ENCODE measurements at places on chromosomes 5 and 9.

GRCh38 chr5:312845-313244, 8.7 kb upstream of the AHRR start:
- no peak for DNase-seq

DNA sequence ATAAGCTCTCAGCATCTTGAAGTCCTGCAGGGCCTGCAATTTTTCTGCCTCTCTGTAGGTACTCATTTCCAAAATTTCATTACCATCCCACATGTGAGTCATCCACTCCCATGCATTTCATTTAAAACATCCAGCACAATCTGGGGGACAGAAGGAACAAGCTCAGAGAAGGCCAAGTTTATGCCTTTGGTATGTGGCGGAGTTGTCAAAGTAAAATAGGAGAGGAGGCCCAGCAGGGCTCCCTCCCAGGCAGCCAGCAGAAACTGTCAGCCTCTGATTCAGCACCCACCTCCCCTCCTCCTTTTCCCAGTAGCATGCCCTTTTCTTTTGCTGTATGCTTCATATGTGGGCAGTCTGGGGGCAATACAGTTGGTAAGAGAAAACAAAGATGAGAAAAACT, 126.4 kb upstream of the ZNF366 start:
- no peak for DNase-seq

DNA sequence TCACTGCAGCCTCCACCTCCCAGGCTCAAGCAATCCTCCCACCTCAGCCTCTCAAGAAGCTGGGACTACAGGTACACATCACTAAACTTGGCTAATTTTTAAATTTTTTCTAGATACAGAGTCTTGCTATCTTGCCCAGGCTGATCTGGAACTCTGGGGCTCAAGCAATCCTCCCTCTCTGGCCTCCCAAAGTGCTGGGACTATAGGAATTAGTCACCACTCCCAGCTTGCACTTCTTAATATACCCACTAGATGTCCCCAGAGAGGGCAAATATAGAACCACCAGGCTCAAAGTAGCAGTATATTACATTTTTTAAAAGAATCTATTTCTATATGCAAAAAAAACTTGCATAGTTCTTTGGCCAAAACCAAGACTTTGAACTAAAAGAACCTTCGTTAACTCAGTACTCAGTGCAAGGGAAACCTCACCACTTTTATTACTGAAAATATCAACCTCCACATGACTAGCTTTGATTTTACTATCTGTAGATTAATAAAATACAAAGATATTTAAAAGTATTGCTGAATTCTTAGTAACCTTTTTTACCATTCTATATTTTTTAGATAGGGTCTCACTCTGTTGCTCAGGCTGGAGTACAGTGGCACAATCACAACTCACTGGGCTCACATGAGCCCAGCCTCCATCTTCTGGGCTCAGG, 25.8 kb upstream of the HSD17B3 start:
- DNase-seq: peak; percentile 59

DNA sequence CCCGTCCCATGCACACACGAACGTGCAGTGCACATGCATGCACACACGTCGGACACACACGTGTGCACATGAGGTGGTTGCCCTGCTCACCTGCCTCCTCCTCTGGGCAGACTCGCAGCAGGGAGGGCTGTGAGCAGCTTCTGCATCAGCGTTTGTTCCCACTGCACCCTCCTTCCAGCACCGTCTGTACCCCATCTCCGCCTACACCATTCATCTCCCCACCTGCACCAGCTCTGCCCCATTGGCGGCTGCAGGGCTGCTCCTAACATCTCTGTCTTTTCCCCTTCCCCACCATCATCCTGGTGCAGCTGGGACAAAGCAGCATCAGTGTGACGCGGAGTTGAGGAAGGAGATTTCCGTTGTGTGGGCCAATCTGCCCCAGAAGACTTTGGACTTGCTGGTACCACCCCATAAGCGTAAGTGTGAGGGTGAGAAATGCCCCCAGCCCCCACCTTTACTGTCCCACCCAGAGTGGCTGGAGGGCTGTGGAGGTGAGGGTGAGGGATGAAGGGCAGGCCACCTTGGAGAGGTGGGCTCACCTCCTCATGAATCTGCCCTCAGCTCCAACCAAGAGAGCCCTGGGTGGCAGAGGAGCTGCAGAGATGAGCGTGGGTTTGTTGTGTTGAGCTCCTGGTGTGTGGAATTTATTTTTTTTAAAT, 234.6 kb downstream of the CACNA1B start:
- no peak for DNase-seq

GRCh38 chr9:68778635-68779034, 73.6 kb downstream of the PIP5K1B start:
- no peak for DNase-seq

DNA sequence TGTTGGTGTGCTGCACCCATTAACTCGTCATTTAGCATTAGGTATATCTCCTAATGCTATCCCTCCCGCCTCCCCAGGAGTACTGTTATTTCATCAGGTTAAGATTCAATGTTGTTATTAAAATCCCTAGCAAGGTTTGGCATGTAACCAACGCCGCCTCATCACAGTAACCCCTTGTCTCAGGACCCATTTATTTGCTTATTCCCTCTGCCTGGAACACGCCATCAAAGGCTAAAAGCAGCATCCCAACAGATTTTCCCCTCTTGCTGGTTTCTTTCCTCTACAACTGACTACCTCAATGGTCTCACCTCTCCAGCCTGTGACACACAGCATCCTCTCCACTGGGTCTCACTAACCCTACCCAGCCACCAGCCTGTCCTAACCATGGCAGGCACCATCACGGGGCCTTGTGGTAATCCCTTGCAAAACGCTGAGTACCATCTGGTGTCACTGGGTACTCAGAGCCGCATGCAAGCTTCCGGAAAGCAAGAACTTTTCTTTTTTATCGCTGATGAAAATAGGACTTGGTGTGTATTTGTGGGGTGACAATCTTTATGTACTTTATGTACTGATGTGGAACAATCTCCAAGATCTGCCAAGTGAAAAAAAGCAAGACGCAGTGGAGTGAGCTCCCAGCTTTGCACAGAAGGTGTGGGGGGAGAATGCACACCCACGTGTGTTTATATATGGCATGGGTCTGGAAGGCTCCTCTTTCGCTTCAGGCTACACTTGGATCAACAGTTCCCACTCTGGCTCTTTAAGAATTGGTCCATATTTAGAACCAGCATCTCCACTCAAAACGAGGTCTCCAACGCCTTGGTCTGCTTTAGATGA, 6.1 kb downstream of the RPS14 start:
- DNase-seq: no peak

DNA sequence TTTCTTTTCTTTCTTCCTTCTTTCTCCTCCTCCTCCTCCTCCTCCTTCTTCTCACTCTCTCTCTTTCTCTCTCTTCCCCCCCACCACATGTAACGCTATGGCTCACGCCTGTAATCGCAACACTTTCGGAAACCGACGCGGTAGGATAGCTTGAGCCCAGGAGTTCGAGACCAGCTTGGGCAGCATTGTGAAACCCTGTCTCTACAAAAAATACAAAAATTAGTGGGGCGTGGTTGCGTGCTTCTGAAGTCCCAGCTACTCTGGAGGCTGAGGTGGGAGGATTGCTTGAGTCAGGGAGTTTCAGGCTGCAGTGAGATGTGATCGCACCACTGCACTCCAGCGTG, 736 bp upstream of the GLDC start:
- DNase-seq: peak; percentile 17

GRCh38 chr5:73311291-73312110, 137.1 kb downstream of the FOXD1 start:
- no peak for DNase-seq

GRCh38 chr5:167726642-167727041, 564.8 kb upstream of the WWC1 start:
- DNase-seq: no peak

DNA sequence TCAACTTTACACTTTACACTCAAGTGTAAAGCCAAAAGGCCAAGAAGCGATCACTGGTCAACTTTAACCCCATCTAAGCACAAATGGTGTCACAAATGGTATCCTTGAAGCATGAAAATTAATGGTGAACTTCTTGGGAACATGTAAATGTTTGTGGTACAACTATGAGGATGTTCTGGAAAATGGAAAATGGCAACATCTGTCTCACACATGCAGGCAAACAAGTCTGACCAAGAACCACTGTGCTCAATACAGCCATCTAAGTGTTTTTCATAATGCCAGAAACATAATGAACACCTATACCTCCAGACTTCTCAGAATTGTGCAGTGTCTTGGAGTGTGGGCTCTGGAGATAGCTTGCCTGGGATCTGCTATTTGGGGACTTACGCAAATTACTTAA, 171.0 kb downstream of the GLIS3 start:
- no peak for DNase-seq

DNA sequence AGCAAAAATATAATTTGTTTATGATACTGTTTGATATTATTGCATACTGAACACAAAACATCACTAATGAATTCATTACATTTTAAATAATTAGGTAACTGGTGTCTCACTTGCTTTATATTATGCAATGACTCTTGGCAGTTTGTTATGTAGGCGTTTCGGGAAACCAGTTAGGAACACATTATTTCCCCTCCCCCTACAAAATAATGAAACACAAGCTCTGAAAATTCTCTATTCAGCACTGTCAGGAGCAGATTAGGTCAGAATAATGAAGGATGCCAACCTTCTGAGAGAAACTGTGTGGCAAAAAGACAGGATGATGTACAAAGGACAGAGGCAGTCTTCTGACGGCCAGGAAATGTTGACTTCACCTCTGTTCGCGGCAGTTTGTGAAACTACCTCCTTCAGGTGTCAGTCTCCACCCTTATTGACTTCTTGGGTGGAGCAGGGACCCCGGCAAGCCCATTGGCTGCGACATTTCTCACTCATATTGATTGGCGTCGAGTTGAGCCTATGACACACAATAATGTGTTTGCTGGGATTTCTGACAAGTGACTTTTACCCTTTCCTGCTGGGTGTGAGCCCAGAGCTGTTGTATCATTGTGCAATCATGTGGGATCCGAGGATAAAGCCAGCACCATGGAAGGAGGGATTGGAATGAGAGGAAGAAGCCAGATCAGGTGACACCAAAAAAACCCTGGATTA, 33.9 kb downstream of the SH3PXD2B start:
- DNase-seq: no peak

DNA sequence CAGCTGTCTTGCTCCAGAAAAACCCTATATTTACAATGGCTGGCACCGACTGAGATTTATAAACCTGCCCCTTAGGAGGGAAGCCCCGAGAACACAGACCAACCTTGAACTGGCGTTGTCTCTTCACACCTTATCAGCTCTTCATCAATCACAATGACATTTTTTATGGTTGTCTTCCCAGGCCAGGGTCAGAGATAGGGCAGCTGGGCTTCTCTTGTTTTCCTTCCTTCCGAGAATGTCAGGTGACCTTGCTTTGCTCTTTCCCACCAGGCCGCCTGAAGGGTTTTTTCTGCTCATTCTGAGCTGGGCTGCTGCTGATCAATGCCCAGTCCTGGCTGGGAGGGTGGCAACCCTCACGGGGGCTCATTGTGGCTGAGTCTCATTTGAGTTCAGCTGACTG, 619.1 kb downstream of the CCDC171 start:
- no peak for DNase-seq

DNA sequence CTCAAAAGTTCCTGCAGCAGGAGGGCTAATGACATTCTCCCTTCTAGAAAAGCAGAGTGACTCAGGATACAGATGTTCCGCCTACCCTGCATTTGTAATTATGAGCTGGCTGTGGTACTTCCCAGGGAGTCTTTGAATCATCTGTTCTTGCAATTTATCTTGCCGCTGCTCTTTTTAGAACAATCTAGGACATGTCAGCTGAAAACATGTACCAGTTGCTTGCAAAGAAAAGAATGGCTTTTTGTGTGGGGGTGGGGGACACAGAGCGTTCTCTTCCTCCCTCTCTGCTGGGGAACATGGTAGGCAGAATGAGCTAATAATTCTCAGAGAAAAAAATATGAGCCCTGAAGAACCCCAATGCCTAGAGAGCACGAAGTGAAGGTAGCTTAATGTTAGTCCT, 51.7 kb upstream of the TUT7 start:
- peak; percentile 51 for DNase-seq

DNA sequence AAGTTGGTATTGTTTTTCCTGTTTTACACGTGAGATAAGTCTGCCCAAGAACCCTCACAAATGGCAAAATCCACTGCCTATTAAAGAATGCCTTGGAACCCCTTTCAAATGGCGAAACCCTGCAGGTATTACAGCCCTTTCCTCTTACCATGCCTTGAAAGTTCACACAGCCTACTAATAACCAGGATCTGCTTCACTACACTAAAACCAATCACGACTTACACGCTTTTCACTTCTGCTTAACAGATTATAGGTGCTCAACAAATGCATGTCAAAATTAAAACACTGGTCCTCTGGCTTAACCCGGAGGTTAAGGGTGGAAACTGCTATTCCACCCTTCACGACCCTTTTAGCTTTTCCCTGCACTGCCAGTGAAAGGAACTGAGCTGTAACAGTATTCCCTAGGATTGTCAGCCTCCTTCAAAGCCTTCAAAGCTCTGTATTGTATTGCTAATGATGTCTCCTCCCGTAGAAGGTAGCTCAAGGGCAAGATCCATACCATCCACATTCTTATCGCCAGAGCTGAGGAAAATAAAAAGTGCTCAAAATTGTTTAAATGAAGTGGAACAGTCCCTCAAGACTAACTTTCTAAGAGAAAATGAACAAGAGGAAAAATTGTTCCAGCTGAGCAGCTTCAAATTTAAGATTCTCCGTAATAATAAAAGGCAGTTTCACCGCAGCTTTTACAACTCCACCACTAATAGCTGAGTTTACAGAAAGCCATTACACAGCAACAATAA, 997 bp downstream of the AUH start:
- no peak for DNase-seq

DNA sequence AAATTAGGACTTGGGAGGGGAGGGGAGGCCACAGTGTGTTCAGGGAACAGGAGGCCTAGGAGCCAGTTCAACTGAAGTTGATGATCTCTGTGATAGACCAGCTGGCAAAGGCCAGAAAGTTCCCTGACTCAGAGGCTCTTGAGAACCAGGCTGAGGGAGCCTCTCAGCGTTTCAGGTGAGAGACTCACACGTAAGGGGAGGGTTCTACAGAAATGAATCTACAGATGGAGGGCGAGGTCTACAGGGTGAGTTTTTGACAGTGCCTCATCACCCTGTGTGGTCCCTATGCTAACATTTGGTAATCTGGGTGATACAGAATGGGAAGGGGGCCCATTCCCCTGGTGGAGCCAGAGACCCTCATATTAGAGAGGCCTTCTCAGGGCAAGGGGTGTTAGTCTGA, 32.0 kb downstream of the ENHO start:
- DNase-seq: no peak

GRCh38 chr5:158999339-158999738, 100.4 kb downstream of the EBF1 start:
- no peak for DNase-seq

GRCh38 chr5:100790951-100791350, 112.1 kb downstream of the ST8SIA4 start:
- no peak for DNase-seq

DNA sequence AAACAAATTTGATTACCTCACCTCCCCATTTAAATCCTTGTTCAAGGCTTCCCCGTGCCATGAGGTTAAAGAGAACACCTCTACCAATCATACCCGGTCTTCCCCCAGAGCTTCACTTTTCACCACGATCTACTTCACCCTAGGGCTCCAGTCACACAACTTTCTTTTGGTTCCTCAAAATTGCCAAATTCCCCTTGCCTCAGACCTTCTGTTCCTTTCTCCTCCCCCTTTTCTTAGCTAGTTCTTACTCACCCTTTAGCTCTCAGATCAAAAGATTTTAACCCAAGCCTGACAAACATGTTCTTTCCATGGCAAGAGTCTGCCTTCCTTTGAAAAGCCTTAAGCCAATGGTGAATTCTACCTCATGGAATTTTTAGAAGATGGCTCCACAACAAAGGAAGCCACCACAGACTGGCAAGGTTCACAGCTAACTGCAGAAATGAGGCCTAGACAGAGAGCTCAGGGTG, 56.7 kb downstream of the MAPKAP1 start:
- peak; percentile 92 for DNase-seq

- peak; percentile 69 for DNase-seq
Measured at GRCh38 chr5:177382423-177383029, 1.7 kb upstream of the SLC34A1 start.

Data from common myeloid progenitor, CD34-positive (primary cell).